ENCODE measurements at places on chromosomes 4 and X.

DNA sequence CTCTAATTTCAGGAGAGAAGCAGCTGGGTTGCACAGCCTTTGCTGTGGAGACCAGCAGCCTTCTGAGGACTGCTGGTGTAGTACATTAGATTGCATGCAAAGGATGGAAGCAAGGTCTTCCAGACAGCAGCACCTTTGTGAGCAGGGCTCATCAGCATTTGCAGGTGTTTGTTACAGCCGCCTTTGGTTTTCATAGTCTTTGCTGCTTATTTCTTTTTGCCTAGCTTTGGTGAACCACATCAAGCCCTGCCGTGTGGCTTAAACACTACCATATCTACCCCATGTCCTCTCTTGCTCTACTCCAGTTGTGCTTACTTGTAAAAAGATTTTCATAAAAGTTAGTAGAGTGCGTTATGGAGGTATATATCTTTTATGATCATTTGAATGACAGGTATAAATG lies 57.5 kb downstream of the MTM1 start:
- no peak for DNase-seq

DNA sequence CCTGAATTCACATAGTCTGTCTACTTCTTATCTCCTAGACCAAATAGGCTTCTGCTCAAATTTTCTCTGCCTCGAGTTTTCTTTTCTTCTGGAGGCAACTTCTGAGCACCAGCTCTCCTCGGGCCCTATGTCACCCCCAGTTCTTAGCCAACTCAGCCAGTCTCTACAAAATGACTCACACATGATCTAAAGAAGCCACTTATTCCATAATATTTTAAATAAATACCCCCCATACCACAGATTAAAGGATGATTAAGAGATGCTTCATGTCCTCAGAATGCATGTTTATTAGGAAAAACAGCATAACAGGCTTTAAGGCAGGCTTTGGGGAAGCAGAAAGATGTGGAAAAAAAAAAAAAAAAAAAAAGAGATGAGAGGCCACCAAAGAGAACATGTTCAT lies 36.6 kb upstream of the DDX53 start:
- DNase-seq, result no peak

GRCh38 chr4:165115301-165115700 lies 2.6 kb upstream of the TMEM192 start:
- DNase-seq, result no peak

DNA sequence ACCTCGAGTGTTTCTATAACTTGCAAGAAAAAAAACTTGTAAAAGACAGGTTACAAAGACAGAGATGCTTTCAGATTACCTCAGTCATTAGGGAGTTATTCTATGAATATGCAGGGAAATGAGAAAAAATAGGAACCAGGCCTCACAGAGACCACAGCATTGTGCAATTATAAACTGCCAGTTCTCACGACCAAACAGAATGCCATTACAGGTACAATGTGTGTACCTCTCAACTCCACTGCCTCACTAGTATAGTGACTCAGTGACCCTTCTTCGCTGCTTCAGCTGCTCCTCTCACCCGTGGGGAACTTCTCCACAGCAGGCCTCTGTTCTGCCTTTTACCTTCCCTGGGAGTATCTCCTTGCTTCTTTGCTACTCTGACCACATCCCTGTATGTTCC lies 2.3 kb upstream of the HTATSF1 start:
- DNase-seq, result no peak

DNA sequence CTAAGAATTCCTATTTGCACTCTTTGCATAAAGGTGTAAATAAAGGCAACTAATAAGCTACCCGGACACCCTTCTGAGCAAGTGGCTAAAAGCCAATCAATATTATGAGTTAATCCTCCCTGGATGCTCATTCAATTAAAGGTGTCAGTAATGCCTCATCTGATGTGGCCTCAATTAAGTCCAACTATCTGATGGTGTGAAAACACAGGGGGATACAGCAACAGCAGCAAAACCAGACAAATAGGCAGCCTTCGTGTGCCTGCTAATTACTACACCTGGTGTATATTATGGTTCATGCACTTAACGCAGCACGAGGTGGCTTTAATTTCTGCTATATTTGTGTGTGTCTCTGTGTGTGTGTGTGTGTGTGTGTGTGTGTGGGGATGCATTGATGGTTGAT lies 244.4 kb downstream of the DCLK2 start:
- DNase-seq, result no peak

- DNase-seq, result no peak
Observed at GRCh38 chr4:126241634-126242033, 926.9 kb downstream of the FAT4 start.
